ENCODE measurements at places on chromosomes 11 and 22.

GRCh38 chr11:69387409-69387885 is 93.5 kb downstream of the MYEOV start:
- DNase-seq, result no peak

GRCh38 chr22:26552466-26552865 is 37.5 kb downstream of the TPST2 start:
- no peak for DNase-seq

GRCh38 chr11:65536412-65537295 is 11.8 kb downstream of the SCYL1 start:
- no peak for DNase-seq

GRCh38 chr22:16917144-16918003 is 90.6 kb downstream of the GAB4 start:
- DNase-seq, result peak; percentile 49

GRCh38 chr11:104905271-104905670 is 7.0 kb upstream of the CASP12 start:
- no peak for DNase-seq

DNA sequence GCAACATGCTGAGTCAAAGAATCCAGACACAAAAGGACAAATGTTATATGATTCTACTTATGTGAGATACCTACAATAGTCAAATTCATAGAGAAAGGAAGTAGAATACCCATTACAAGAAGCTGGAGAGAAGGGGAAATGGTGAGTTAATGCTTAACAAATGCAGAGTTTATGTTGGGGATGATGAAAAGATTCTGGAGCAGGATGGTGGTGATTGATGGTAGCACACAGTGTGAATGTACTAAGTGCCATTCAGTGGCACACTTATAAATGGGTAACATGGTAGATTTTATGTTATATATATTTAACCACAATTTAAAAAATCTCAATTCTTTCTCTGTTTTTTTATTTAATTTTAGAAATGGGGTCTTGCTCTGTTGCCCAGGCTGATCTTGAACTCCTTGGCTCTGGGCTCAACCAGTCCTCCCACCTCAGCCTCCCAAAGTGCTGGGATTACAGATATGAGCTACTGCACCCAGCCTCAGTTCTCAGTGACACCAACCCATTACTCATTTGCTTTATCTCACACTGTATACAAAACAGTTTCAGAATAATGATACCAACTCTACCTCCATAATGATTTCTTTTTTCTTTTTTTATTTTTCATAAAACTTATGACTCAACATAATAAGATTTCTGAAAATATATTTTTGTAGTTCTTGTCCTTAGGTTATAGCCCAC is 9.6 kb upstream of the RELA start:
- no peak for DNase-seq

- no peak for DNase-seq
Observed at GRCh38 chr11:68214173-68215086, 1.3 kb upstream of the KMT5B start.

DNA sequence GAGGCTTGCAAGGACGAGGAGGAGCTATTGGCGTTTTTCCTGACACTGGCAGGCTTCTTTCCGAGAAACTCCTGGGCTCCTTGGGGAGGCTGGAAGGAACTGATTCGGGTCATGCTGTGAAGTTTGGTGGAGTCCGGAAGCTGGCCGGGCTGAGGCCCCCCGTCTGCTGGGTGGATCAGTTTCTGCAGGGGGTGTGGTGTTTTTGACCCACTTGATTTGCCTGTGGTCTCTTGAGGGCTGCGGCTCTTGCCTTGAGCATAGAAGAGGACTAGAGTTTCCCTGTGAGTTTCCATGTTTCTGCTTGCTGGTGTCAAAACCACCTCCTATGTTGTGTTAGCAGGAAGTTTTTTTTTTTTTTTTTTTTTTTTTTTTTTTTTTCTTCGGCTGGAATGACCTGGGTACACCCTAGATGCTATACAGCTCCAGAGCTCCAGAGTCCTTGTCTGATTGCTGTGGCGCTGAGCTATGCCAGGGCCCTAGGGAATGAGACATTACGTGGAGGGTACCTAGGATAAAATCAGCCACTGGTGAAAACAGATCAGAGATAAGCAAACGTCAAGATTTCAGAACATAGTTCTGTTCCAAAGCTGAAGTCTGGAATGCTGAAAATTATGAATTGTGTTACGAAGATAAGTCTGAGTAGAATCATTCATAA is 728 bp downstream of the TBC1D22A start:
- no peak for DNase-seq

GRCh38 chr11:130721023-130721681 is 195.1 kb downstream of the SNX19 start:
- DNase-seq, result no peak

GRCh38 chr11:130674686-130675308 is 226.4 kb downstream of the ADAMTS15 start:
- DNase-seq, result no peak

GRCh38 chr11:58919561-58919960 is 19.7 kb upstream of the GLYATL1 start:
- no peak for DNase-seq
